ENCODE measurements at places on chromosomes 16 and 17.

DNA sequence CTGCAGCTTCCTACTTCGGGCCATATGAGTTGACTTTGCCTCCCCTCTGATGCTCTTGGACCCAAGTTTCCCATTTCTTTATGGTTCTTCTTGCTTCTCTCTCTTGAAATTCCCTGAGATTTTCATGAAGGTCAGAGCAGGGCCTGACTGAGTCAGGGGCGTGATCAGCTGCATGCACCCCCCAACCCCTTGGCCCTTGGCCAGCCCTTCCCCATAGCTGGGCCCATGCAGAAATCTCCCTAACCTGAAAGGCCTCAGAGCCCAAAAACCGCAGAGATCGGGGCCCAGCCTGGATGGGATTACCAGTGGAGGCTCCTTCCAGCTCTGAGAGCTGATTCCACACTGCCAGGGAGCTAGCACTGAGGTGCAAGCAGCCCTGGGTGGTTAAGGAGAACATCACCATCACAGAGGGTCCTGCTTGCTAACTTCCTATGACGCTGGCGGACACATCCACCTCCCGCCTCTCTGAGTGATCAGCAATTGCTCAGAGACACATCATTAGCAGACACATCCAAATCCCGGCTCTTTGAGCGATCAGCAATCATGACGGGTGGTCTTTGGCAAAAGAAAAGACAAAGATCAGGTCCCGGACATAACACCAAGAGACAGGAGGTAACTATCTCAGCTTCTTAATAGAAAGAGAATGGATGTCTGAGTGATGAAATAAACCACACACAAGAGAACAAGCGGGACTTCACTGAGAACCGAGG, 161.5 kb downstream of the C16orf78 start:
- DNase-seq = no peak

GRCh38 chr16:8806272-8806983, 8.8 kb downstream of the PMM2 start:
- DNase-seq = no peak

DNA sequence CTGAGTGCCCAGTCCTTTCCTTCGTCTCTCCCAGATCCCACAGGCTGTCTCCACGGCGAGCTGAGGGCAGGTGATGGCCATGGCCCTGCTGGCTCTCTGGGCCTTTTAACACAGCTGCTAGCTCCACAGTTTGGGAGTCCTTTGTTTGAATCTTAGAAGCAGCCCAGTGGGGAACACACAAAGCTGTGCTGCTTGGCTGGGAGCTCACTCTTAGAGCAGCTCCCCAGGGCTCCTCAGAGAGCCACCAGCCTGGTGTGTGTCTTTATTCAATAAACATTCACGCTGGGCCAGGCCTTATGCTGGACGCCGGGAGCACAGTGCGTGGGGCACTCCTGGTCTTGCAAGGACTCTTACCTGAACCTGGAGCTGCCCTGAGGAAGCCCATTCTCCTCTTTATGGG, 29.7 kb downstream of the WNT3 start:
- no peak for DNase-seq

- no peak for DNase-seq
These were observed 12.2 kb downstream of the BANP start for GRCh38 chr16:87963400-87963799.

GRCh38 chr17:46003907-46004748, 5.1 kb downstream of the STH start:
- DNase-seq = peak; percentile 15

- peak; percentile 38 for DNase-seq
These were observed 439.5 kb downstream of the CA10 start for GRCh38 chr17:51718983-51719382.

- no peak for DNase-seq
These were observed 4.4 kb downstream of the EPN3 start for GRCh38 chr17:50536683-50537646.

- DNase-seq = no peak
These were observed 13.7 kb upstream of the CDIPT start for GRCh38 chr16:29876594-29877249.

- peak; percentile 3 for DNase-seq
These were observed 4.1 kb upstream of the CDH15 start for GRCh38 chr16:89167425-89167941.

GRCh38 chr16:26530584-26531289, 536.0 kb upstream of the C16orf82 start:
- DNase-seq = no peak

DNA sequence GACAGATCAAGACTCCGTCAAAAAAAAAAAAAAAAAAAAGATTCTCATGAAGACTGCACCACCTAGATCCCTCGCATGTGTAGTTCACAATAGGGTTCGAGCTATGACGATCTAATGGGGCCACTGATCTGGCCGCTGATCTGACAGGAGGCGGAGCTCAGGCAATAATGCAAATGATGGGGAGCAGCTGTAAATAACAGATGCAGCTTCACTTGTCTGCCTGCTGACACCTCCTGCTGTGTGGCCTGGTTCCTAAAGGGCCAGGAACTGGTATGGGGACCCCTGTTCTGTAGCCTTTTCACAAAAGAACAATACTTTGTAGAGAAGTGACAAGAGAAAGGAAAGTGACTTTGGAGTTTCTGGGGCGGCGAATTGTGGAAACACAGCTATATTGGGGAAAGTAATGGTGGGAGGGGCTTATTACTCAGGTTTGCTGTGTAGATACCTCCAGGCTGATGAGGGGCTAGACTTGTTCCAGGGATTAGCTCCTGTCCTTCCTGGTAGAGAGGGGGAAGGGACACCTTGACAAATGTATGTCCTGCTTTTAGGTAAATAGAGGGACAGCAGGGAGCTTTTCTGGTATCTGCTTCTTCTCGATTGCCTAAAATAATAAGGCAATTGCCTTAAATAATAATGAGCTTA, 57.1 kb downstream of the HAPSTR1 start:
- DNase-seq = no peak

DNA sequence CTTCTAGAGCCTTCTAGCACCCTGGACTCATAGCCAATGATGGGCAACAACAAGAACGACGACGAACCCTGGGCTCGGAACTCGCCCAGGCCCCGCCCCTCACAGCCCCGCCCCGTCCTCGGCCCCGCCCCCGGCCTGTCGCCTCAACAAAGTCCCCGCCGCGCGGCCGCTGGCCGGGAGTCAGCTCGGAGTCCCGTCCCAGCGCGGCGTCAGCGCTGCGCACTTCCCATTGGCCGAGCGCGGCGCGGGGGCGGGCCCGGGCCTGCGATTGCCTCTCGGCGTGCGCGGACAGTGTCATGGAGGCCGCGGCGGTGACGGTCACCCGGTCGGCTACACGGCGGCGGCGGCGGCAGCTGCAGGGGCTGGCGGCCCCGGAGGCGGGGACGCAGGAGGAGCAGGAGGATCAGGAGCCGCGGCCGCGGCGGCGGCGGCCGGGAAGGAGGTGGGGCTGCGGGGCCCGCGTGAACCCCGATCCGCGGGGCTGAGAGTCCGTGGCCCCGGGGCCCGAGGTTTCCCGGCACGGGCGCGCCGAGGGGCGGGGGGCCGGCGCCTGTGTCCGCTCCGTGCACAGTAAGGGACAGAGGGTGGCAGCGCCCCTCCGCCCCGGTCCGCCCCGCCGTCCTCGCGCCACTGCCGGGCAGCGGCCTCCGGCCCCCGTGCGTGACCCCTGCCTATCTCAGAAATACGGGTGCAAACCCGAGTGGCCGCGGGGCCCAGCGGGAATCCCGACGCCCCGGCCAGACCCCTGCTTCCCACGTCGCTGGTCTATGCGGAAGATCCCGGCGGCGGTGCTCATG, at the start of gene ENGASE:
ENGASE (plus strand) TSS at position 176 of the 797 bp plus-strand sequence; CDS start at position 297, 121 bp downstream.
- peak; percentile 88 for DNase-seq

GRCh38 chr17:68248199-68248825, 469 bp downstream of the AMZ2 start:
- DNase-seq = no peak

DNA sequence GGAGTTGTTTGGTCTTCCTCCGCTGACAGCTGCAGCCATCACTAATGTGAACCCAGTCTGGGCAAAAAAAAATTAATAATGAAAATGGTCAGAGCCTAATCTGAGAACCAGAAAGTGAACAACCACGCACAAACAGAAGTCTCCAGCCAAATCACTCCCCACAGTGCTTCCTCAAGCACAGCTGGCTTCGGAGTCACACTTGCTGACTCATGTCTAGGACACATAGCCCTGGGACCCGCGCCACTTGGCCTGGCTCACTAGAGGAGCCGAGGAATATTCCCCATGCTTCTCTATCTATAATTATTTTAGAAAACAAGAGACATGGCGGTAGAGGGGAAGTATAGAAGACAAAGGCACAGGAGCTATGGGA, 109.1 kb downstream of the ZFHX3 start:
- peak; percentile 70 for DNase-seq

GRCh38 chr17:41784207-41784744, 2.2 kb downstream of the JUP start:
- no peak for DNase-seq

- no peak for DNase-seq
These were observed 28.4 kb upstream of the MRTFB start for GRCh38 chr16:14042706-14043105.

DNA sequence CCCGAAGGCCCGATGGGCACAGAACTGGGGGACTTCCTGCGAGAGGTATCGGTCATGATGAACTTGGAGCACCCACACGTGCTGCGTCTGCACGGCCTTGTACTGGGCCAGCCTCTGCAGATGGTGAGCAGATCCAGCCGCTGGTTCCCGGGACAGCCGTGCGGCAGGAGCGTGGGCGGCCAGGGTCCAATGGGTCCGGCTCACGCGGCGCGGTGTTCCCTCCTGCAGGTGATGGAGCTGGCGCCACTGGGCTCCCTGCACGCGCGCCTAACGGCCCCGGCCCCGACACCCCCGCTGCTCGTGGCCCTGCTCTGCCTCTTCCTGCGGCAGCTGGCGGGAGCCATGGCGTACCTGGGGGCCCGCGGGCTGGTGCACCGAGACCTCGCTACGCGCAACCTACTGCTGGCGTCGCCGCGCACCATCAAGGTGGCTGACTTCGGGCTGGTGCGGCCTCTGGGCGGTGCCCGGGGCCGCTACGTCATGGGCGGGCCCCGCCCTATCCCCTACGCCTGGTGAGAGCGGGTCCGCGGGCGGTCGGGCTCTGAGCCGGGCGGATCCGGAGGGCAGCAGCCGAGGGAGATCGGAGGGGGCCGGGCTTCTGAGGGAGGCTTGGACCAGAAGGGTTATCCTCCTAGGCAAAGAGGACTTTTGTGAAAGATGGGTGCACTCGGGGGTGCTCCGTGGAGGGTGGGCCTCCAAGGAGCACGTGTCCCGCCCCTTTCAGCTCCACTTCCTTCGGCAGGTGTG, 3.0 kb downstream of the TNK1 start:
- no peak for DNase-seq

DNA sequence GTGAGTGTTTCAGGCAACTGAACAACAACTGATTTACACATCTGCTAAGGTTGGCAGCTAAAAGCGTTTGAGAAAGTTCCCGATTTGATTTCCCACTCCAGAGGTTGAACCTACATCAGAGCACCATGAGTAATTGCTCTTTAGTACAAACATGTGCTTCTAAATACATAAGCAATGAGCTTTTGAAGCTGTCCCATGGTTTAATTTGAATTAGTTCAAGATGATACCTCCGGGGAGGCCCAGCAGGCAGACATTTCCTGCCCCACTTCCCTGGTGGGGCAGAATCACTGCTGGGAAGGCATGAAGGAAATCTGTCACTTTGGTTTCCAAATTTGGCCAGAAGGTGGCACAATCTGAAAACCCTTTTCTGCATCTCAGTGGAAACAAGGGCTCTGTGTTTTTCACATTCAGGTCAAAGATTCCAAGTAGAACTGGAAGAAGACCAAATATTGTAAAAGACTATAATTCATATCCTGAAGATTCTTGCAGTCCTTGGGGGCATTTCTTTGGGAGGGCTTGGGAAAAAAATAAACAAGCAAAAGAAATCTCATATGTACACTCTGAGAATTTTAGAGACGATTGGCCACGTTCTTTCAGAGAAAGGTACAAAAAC, 176.2 kb upstream of the FAM20A start:
- peak; percentile 11 for DNase-seq

GRCh38 chr17:46024590-46024989, 25.5 kb downstream of the STH start:
- DNase-seq = no peak

- DNase-seq = no peak
These were observed 69.5 kb downstream of the AMFR start for GRCh38 chr16:56355786-56356275.

GRCh38 chr17:32992321-32993033, 830 bp downstream of the SPACA3 start:
- DNase-seq = no peak
